NCI-H510A treated with DMSO at 0.1 percent for 48 hours (cell line): ENCODE measurements at places on chromosomes 3 and 15.
A peak's percentile ranks its signal among the peaks of the same experiment; 100 is the strongest.

GRCh38 chr3:40843208-40843624, 318.5 kb downstream of the ZNF621 start:
- DNase-seq = no peak

DNA sequence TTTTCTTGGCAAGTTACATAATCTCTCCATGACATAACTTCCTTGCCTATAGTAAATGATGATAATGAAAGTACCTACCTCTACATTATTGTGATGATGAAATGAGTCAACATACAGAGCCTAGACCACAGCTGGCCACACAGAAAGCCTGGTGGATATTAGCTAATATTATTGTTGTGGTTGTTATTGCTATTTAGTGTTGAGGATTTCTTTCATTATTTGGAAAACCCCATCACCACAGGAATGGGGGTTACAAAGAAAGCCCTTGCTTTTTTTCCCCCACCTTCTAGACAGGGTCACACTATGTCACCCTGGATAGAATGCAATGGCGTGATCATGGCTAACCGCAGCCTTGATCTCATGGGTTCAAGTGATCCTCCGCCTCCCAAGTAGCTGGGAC, 125.0 kb downstream of the PDZRN3 start:
- no peak for DNase-seq

- DNase-seq = no peak
Measured at GRCh38 chr15:48722764-48723661, 77.5 kb upstream of the FBN1 start.

DNA sequence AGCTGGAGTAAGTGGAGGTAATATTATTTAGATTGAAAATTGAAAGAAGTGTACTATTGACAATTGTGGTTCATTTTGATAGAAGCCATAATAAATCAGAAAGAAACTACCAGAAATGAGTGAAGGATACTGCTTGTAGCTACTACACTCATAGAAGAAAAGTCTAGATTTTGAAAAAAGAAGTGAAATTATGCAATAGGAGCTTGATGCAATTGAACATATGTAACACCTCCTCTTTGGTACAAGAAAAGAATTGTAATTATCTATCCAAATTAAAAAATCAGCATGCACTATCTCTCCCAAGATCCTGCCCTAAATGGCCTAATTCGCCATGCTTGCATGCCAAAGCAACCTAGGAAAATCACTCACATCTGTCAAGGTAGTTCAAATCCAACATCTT, 51.1 kb upstream of the CD200R1L start:
- DNase-seq = no peak

- DNase-seq = no peak
Measured at GRCh38 chr15:48965972-48966371, 2.3 kb upstream of the SHC4 start.

- DNase-seq = no peak
Measured at GRCh38 chr3:157958457-157958856, 147.8 kb downstream of the SHOX2 start.

DNA sequence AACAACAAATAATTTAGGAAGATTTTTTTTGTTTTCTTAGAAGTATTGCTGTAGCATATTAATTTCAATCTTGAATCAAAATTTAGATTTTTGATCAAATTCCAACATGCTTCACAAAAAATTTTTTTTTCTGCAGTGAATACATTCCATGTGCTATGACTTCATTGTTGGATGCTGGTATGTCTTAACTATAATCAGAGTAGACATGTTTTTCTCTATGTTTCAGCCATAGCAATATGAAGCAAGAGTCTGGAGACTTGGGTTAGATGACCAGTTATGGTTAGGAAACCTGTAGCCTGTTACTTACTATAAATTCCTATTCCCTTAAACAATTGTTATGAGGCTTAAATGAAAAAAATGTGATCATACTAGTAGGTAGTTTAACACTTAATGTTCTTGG, 176.1 kb upstream of the CHL1 start:
- DNase-seq = no peak

DNA sequence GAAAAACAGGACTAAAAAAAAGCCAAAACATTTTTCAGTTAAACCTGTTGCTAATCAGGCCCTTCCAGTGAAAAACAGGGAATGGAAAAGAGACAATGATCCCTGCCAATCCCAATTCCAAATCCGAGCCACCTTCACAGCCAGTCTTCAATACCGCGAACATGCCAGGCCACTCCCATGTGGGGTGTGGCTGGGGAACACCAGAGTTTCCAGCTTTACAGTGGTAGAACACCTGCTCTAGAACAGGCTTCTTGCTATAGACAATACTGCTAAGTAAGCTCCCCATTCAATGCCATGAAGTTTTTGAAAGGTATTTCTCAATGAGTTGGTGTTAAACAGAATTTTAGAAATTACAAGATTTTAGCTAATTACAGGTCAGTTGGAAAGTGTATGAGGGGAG, 228.3 kb downstream of the ATP8B4 start:
- no peak for DNase-seq

GRCh38 chr3:79896086-79896485, 128.3 kb upstream of the ROBO1 start:
- DNase-seq = no peak

DNA sequence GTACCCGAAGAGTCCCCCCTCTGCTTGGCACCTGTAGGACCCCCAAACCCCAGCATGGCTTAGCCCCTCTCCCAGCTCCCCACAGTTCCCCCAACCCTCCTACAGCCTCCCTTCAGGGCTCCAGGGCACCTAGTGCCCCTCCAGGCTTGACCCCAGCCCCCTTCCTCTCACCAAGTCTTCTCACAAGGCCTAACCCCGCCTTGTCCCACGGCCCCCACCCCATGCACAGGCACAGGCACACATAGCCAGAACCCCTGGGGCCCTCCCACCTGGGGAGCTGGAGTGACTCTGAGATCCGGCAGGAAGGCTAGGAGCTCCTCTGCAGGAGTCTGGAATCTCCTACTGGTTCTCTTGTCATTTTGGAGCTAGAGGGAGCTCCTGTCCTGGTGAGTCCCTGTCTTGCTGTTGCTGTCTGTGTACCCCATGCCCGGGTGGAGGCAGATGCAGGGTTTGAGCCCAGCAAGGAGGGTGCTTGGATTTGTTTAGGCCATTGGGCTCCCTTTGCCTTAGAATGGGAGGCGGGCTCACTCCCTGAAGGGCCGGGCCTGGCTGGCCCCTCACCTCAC, 39.6 kb downstream of the KLF13 start:
- no peak for DNase-seq

DNA sequence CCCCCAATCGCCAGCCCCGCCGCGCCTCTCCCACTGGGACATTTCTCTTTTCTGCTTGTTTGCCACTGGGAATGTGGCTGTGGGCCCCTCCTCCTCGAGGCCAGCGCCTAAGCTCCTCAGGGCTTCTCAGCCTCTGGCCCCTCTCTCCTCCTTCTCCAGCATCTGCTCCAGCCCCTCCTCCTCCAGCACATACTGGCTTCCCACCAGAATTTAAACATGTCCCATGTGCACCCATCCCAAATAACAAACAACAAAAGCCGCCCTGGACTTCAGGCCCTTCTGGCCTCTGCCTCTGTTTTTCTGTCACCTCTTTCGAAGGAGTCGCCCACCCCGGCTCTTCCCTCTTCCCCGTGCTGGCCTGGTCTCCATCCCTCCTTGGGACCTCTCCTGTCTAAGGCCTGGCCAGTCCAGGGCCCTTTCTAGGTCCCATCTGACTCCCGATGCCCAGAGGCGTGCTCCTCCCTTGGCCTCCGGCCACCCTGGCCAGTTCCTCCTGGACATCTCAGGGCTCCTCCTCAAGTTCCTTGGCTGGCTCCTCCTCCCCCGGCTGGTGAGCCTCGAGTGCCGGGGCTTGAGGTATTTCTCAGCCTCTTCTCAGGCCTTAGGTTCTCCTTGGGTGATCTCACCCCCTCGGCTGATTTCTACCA, 94.6 kb upstream of the SLC6A6 start:
- DNase-seq = no peak

GRCh38 chr3:157618075-157618760, 115.0 kb upstream of the VEPH1 start:
- DNase-seq = peak; percentile 84

DNA sequence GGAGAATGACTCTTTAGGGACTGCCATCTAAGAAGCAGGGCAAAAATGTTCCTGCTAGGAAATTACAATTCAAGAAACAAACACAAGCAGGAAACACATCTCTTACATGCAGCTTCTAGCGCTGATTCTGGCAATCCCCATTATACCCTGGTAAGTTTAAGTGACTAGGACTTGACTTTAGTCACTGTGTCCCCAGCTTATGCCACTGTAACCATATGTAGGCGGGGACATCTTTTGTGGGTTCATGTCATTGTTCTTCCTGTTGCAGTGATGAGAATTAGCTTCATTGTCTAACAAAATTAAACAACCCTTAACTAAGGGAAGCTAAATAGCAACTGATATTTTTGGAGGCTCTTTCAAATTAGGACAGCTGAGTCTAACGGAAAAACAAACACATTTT, 17.9 kb upstream of the FAM81A start:
- no peak for DNase-seq

DNA sequence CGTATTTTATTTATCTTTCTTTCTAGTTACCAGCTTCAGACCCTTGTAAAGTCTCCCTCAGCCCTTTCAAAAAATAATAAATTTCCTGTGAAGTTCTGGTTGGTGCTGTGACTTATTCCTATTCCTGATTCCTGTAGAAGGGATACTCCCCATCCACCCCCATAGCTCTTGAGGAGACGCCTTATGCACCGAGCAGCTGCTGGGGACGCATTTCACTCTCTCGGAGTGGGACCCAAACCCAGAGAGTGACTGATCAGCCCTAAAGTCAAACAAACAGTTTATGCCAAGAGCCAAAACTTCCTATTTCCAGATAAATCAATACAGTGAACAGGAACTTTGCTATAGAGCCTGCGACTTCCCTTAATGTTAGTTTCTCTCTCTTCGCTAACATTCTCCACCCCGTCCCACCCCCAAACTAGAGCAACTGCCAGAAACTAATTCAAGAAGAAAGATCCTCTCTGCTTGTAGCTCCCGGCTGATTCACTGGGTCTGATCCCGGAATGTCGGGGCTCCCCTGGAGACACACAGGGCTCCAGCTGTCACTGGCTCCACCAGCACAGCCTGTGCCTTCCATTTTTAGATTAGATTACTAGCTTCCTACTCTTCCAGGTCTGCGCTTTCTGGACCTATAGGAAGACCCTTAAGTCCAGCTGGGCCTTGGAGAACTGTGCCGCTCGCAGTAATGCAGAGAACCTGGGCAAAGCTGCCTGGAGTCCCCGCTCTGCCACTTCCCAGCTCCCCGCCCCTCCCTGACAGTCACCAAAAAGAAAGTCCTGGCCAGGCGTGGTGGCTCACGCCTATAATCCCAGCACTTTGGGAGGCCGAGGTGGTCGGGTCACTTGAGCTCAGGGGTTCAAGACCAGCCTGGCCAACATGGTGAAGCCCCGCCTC, 45.2 kb downstream of the KLHL25 start:
- DNase-seq = no peak

- no peak for DNase-seq
Measured at GRCh38 chr3:13207975-13208705, 134.9 kb upstream of the IQSEC1 start.

DNA sequence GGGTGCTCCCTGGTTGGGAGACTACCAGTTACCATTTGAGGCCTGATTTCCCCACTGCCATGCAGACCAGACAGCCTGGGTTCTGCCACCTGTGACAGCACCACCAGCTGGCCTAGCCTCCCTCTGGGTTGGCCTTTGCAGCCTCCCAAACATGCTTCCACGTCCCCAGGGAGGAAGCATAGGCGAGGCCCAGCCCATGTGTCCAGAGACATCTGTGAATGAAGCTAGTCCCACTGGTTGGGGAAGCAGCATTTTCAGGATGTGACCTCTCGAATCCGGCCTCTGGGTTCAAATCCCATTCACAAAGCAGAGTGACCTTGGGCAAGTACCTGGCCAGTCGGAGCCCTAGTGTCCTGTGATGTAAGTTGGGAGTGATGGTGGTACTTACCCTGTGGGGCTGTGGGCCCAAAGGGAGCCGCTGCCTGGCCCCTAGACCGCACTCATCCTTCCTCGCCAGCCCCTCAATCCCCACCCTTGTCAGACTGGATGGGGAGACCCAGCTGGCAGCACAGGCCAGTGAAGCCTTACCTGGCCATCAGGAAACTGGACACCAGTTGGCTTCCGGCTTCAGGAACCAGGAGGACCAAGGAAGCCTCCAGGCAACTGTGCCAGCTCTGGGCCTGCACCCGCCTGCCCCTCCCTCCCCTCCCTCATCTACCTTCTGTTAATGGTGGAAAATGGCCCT, 6.0 kb downstream of the KLF15 start:
- no peak for DNase-seq

DNA sequence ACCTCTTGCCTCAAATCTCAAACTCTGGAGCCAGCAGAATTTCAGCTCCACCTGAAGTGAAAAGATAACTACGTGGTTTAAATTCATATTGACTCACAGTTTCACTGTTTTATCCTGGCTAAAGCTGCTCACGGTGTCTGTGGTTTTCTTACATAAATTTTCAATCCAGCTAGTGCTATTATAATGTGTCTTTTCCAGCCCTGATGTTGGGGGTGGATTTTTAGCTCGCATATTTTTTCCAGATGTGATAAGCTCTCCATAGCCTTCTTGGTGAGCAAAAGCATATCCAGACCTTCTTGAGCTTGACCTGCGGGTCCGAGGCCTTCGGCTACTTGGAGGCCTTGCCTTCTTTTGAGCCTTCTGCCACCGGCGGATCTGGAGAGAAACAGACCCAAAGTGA, 239.3 kb downstream of the DTWD1 start:
- no peak for DNase-seq

GRCh38 chr15:43469867-43470266, 23.1 kb downstream of the TP53BP1 start:
- no peak for DNase-seq

- no peak for DNase-seq
Measured at GRCh38 chr15:74540161-74540760, 759 bp upstream of the ARID3B start.

- no peak for DNase-seq
Measured at GRCh38 chr15:40623361-40623760, 29.3 kb downstream of the KNL1 start.

DNA sequence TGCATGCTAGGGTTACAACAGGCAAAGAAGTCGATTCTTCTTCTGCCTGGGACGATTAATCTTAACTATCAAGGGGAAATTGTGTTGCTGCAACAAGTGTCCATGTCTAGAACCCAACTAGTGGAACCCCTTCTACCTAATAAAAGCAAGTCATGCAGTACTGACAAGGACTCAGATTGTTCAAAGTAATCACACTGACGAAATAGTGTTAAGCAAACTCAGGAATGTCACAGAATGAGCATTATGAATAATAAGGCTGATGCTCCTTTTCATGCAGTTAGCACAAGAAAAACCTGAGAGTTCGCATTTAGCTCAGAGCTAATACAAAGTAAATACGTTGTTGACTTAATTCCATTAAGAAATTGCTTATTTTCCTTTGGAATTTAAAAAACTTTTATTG, 47.5 kb upstream of the TRIM42 start:
- no peak for DNase-seq
